Right lung (tissue), 10 donors: ENCODE measurements at places on chromosomes 4 and X.

DNA sequence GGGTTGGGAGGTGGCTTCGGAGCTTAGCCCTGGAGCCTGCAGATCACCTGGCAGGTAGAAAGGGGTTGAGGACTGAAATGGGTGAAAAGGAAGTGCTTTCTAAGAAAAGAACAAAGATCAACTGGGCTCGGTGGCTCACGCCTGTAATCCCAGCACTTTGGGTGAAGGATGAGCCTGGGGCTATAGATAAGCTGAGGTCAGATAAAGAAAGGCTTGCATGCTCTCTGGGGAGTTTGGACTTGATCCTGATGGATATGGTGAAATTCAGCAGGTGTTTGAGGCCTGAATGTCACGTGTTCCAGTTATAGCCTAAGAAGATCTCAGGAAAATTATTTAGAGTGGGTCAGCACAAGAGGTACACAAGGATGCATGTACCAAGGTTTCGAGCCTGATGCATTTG lies 40.8 kb downstream of the SLC34A2 start:
- DNase-seq: no peak

DNA sequence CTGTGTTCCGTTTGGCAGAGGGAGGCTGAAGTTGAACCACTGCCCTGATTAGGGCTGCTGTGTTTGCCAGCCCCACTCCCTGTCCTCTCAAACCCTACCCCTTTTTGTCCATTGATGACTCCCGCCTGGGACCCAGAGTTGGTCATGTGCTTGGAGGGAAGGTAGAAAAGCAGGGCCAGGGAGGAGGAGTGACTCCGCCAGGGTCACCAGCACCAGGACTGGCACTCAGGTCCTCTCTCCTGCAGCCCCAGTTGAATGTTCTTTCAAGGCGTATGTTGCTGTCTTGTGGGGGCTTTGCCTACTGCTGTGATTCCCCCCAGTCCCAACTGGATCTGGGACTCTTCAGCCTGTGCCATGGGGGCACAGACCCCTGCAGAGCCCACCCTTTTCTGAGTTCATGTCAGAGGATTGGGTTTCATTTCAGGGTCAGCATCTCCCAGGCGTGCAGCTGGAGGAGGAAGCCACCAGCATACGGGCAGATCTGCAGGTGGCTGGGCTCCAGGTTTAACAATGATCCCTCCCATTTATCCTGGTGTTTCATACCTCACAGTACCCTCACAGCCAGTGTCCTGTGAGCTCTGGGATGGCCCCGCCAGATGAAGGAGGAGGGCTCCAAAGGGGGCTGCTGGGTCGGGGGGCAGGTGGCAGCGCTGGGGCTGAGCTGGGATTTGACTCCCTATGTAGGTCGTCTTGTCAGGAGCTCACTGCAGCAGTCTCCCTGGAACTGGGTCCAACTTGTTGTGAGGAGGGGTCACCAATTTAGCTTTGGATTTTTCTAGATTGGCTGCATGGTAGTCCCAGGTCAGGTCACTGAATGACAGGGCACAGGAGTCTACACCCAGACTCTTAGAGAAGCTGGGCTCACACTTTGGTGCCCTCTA lies 55.7 kb downstream of the MSX1 start:
- DNase-seq: no peak

GRCh38 chr4:61877893-61878292 lies 677.8 kb downstream of the ADGRL3 start:
- DNase-seq: no peak

DNA sequence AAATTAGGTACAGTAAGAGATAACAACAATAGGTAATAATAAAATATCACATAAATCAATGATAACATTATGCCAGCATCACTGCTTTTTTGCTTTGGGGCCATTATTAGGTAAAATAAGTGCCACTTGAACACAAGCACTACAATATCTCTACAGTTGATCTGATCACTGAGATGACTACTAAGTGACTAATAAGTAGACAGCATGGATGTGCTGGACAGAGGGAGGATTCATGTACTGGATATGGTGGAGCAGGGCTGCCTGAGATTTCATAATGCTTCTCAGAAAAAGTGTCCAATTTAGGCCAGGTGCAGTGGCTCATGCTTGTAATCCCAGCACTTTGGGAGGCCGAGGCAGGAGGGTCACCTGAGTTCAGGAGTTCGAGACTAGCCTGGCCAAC lies 137.8 kb upstream of the IL1RAPL2 start:
- DNase-seq: no peak

DNA sequence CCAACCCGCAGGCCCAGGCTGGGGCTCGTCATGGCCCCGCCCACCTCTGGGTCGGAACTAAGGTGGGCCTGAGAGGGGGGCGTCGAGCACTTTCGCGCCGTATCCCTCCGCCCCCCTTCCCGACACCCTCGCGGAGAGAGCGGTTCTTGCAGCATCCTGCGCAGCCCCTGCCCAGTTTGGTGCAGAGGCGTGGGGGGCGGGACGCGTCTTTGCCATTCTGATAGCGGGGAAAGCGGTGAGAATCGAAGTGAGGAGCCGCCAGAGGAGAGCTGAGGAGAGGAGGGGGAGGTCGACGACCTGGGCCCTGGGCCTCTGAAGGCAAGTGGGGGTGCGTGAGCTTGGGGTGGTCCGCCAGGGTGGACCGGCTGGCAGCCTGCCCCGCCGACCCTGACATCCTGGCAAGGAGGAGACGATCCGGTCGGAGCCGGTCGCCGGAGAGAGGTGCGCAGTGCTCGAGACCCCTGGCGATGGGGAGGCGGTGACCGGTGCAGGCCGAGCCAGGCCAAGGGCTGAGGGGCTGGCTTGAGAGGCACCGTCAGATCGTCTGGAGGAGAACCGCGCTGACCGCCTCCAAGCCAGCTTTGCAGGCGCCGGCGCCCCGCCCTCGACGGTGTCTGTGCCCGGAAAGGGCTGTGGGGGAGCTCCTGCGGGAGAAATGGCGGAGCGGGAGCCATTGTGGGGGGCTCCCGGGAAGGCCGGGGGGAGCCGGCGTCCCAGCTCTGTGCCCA lies 25.5 kb downstream of the GPRASP3 start:
- DNase-seq: peak; percentile 28

DNA sequence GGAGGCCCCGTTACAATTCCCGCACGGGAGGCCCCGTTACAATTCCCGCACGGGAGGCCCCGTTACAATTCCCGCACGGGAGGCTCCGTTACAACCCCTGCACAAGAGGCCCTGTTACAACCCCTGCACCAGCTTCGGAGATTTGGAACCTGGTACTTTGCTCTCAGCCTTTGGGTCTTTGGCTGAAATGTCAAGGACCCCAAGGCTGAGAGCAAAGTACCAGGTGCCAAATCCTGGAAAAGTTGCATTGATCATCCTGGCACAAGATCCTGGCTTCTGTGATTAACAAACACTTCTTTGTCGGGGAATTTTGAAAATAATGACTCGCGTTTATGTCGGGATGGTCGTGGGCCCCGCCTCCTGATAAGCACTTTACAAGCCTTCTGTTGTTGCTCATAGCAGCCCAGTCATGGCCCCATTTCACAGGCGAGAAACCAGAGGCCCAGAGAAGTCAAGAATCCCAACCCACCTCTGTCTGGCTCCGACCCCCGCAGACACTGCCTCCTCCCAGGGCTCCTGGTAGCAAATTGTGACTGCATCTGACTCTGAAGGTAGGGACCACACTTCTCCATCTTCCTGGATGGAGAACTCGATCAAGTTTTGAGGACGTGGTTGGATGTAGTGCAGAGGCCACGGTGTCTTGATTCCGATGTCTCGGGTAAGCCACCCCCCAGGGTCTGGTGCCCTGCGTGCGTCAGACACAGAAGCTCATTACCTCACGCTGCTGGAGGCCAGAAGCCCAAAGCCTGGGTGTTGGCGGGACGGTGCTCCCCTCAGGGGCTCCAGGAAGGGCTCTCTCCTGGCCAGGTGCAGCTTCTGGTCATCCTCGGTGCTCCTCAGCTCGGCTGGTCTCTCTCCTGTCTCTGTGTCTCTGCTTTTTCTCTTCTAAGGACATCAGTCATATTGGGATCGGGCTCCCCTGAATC lies 60.3 kb downstream of the ADRA2C start:
- DNase-seq: no peak

GRCh38 chrX:130756233-130756632 lies 146.8 kb downstream of the ENOX2 start:
- no peak for DNase-seq
